A375 (cell line): ENCODE measurements at places on chromosomes 11 and 22. TPM values are rescaled to one million over a fixed set of nuclear protein-coding genes. Genes with fewer than 3 reads are reported as not detected.

The CYP2D6 gene
- 0.45 TPM in 2 replicates for total RNA-seq

The OR5A1 gene
- not detected in 2 replicates for total RNA-seq

The CHRM1 gene
- 0.30 and 0.56 TPM in 2 replicates for total RNA-seq

The KIRREL3 gene
- 3.1 and 4.1 TPM in 2 replicates for total RNA-seq

The CARD18 gene
- total RNA-seq, result not detected in 2 replicates

The MTCH2 gene
- 64.9 and 92.9 TPM in 2 replicates for total RNA-seq

The C11orf87 gene
- not detected in 2 replicates for total RNA-seq

The MYEOV gene
- 18.6 and 24.8 TPM in 2 replicates for total RNA-seq

The HOATZ gene
- not detected in 2 replicates for total RNA-seq

The MAPK8IP1 gene
- total RNA-seq, result 11.1 and 12.7 TPM in 2 replicates
